Mammary microvascular endothelial cell (primary cell): ENCODE measurements at places on chromosomes 3 and 15. TPM values are rescaled to one million over a fixed set of nuclear protein-coding genes. Genes with fewer than 3 reads are reported as not detected.

GABRA5 gene
- not detected in 2 replicates for total RNA-seq

MRPS25 gene
- total RNA-seq: 37.1 and 41.5 TPM in 2 replicates

POLR2H gene
- 86.7 and 105 TPM in 2 replicates for total RNA-seq

GREM1 gene
- 0.05 and 1.6 TPM in 2 replicates for total RNA-seq

PSMA4 gene
- 347 and 364 TPM in 2 replicates for total RNA-seq

MAGI1 gene
- 10.2 and 11.1 TPM in 2 replicates for total RNA-seq

GALNT15 gene
- 4.4 and 5.3 TPM in 2 replicates for total RNA-seq

CFAP20DC gene
- total RNA-seq: 2.4 and 3.3 TPM in 2 replicates

CLDN18 gene
- not detected in 2 replicates for total RNA-seq

CNTN6 gene
- not detected in 2 replicates for total RNA-seq

TMEM45A gene
- total RNA-seq: 2.3 and 2.5 TPM in 2 replicates

ACAN gene
- under 0.01 TPM in 1 of 2 replicates, not detected in the other for total RNA-seq

AGBL1 gene
- total RNA-seq: not detected in 2 replicates

KLHDC8B gene
- total RNA-seq: 23.0 and 29.8 TPM in 2 replicates

CLSTN2 gene
- 0.05 TPM in 1 of 2 replicates, not detected in the other for total RNA-seq

CNTN4 gene
- not detected in 2 replicates for total RNA-seq

ERICH6 gene
- total RNA-seq: not detected in 2 replicates

ARID3B gene
- 2.2 and 2.7 TPM in 2 replicates for total RNA-seq
